CD4-positive, alpha-beta T cell treated with Interleukin-12 subunit alpha and Interleukin-12 subunit beta, for 1 hour (primary cell): ENCODE measurements at places on chromosomes 16 and 17.
A peak's percentile ranks its signal among the peaks of the same experiment; 100 is the strongest.

- DNase-seq: peak; percentile 15
Measured at GRCh38 chr16:88940862-88941817, 35.9 kb downstream of the CBFA2T3 start.

- DNase-seq: no peak
Measured at GRCh38 chr16:17362946-17363345, 107.8 kb downstream of the XYLT1 start.

GRCh38 chr17:47913050-47913449, 17.0 kb downstream of the SP2 start:
- no peak for DNase-seq

- DNase-seq: no peak
Measured at GRCh38 chr17:50347894-50348291, 2.0 kb downstream of the XYLT2 start.

GRCh38 chr16:86363836-86364618, 146.3 kb upstream of the FOXF1 start:
- no peak for DNase-seq

DNA sequence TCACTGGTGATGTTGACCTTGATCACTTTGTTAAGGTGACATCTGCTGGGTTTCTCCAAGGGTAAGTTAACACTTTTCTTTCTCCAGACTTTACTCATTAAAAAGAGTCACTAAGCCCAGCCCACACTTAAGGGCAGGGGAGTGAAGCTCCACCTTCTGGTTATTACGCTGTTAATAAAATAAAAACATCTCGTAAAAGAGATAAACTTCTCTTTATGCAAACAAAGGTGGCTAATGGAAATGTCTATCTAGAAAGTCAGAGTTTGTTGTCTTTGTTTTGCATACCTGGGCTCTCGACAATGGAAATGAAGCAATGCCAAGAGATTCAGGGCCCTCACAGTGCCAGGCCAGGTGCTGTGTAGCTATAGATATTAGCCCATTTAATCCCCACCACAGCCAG, 134.4 kb downstream of the ZFHX3 start:
- no peak for DNase-seq

GRCh38 chr16:86015606-86016005, 116.6 kb downstream of the IRF8 start:
- DNase-seq: no peak

GRCh38 chr17:45110676-45111611, 21.4 kb downstream of the PLCD3 start:
- no peak for DNase-seq

DNA sequence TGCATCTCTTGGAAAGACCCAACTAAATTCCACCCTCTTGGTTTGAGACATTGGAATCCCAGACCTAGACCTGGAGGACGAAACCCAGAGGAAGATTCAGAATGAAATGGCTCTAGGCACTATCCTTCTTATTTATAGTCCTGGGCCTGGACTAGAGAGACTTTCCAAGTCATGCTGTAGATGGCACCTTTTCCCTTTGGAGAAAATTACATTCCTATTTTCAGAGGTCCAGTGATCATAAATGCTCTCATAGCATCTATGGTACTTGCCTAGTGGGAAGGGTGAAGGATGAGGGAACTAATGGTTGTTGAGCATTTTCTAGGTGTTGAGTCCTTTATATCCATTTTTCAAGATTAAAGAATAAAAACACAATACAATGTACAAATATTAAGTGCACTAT, 37.1 kb downstream of the SPACA3 start:
- DNase-seq: no peak

DNA sequence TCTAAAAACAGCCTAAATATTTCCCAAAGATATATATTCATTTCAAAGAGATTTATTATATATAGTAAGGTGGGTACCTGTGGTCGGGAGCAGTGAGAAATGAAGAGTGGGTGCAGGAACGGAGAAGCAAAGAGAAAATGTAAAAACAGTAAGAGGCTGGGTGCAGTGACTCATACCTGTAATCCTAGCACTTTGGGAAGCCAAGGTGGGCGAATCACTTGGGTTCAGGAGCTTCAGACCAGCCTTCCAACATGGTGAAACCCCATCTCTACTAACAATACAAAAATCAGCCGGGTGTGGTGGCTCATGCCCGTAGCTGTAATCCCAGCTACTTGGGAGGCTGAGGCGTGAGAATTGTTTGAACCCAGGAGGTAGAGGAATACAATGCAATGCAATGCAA, 257.1 kb downstream of the BCAS3 start:
- DNase-seq: no peak

GRCh38 chr17:36722903-36723263, 121.5 kb downstream of the MRM1 start:
- DNase-seq: no peak

DNA sequence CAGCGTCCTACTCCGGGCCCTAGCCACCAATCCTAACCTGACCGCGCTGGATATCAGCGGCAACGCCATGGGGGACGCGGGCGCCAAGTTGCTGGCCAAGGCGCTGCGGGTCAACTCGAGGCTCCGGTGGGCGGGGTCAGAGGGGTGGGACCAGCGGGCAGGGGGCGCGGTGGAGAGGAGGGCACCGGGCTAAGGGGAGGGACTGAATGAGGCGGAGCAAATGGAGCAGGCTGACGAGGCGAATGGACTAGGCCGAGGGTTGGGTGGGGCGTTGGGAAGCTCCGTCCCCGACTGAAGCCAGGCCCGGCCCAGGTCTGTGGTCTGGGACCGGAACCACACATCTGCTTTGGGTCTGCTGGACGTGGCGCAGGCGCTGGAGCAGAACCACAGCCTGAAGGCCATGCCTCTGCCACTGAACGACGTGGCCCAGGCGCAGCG, 4.6 kb downstream of the CARMIL2 start:
- no peak for DNase-seq

DNA sequence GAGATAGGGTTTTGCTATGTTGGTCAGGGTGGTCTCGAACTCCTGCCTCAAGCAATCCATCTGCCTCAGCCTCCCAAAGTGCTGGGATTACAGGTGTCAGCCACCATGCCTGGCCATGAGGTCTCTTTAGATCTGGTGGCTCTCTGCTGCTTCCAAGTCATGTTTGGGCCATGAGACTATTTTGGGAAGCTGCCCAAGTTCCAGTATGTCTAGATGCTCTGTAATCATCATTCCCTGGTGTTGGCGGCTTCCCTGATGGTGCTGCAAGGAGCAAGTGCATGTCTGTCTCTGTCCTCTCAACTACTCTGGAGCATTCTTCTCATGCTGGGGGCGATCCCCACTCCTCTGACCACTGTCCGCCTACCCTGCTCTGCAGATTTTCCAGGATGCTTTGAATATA, 6.4 kb upstream of the ODF4 start:
- no peak for DNase-seq

GRCh38 chr16:22661161-22661647, 150.5 kb downstream of the NPIPB5 start:
- DNase-seq: no peak

DNA sequence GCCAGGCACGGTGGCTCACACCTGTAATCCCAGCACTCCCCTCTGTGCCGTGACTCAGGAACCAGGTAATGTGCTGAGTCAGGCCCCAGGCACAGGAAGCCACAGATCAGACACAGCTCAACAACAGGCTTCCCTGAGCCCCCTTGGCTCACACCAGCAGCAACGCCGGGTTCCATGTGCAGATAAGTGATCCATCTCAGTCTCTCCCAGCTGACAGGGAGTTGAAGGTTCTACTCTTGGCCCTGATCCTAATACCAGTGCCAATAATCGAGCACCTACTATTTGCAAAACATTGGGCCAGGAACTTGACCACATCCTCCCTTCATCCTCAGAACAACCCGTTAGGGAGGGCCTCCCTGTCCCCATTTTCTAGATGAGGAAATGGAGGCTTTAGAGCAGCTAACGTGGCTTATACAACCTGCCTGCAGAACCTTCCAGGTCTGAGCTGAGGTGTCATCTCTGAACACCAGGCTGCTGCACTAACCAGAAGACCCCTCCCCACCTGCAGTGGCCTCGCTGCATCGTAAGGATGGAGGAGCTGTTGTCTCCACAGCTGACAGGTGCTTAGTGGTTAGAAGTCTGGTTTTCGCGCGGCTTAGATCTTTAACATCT, 64.8 kb upstream of the AMZ2 start:
- peak; percentile 81 for DNase-seq

- DNase-seq: no peak
Measured at GRCh38 chr17:43410557-43411368, 12.0 kb downstream of the ARL4D start.

DNA sequence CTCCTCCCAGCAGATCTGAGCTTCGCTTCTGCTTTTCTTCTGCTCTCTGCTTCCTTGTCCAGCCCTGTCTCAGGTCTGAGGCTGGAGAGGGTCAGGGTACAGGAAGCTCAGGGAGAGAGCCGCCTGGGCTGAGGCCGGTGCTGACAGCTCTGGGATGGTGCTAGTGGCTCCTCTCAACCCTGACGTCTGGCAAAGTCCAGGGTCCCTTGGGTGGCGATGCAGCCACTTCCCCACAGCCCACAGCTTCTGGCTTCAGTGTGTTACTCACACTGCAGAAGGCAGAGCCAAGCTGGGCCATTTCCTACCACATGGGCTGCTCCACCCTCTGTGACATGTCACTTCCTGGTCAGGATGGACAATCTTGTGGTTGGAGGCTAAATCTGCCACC, at the start of gene CD300C:
TSS of gene CD300C (minus strand) at position 273 of the 388 bp plus-strand sequence. CDS start 333 bp downstream, outside the sequence.
- peak; percentile 20 for DNase-seq

DNA sequence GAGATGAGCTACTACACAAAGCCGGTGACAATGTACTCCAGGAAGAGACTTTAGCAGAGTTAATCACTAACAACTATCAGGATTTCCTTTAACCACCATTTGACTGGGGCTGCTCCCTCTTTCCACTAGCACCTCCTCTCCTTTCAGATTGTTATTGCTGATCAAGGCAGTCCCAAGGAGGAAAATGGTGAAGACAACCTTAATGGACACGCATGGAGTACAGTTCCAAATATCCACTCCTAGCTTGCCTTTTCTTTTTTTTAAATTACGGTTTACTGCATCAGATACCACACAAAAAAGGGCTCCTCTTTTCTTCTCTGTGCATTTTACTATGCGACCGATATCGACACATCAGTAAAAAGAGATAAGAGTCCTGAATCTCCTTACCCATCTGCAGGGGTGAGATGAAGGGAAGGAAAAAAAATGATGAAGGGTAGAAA, 30.9 kb downstream of the FAM222B start:
- DNase-seq: peak; percentile 13

- DNase-seq: no peak
Measured at GRCh38 chr16:317583-317982, 34.6 kb downstream of the PDIA2 start.

DNA sequence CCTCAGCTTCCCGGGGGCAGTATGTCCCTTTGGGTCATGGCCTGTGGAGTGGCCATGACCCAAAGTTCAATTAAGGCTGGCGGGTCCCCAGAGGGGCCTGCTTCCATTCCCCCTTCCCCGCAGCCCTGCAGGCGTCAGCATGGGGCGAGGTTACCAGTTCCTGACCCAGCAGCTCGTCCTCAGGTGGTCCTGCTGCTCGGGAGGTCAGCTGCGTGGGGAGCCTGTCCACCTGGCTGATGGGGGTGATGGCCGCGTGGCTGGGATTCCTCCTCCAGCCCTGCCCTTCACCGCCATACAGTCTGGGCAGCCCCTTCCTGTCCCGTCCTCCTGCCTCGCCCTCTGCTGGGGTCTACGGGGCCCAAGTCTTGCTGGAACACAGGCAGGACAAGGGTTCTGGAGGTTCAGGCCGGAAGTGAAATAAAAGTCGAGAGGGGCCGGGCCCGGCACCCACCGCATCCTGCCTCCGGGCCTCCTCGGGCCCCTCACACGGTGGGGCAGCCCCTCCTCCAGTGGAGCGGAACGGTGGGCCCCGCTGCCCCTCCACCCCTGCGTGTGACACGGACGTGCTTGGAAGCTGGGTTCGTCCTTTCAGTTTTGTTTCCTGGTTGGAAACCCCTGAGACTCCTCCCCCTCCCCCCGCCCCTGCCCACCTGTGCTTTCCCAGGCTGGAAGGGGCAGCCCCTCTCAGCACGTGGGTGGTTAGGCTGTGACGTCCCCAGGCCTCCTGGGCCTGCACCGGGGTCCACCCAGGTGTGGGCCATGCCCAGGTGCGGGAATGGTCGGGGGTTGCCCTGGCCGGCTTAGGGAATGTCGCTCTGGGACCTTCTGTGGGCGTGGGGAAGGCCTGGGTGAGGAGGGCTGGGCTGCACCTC, 6.8 kb downstream of the UBALD2 start:
- DNase-seq: peak; percentile 80

- DNase-seq: no peak
Measured at GRCh38 chr16:1674306-1674705, 3.8 kb upstream of the JPT2 start.

- DNase-seq: no peak
Measured at GRCh38 chr17:73064084-73064938, 28.2 kb downstream of the SLC39A11 start.

GRCh38 chr16:939941-940340, 30.8 kb downstream of the LMF1 start:
- no peak for DNase-seq

DNA sequence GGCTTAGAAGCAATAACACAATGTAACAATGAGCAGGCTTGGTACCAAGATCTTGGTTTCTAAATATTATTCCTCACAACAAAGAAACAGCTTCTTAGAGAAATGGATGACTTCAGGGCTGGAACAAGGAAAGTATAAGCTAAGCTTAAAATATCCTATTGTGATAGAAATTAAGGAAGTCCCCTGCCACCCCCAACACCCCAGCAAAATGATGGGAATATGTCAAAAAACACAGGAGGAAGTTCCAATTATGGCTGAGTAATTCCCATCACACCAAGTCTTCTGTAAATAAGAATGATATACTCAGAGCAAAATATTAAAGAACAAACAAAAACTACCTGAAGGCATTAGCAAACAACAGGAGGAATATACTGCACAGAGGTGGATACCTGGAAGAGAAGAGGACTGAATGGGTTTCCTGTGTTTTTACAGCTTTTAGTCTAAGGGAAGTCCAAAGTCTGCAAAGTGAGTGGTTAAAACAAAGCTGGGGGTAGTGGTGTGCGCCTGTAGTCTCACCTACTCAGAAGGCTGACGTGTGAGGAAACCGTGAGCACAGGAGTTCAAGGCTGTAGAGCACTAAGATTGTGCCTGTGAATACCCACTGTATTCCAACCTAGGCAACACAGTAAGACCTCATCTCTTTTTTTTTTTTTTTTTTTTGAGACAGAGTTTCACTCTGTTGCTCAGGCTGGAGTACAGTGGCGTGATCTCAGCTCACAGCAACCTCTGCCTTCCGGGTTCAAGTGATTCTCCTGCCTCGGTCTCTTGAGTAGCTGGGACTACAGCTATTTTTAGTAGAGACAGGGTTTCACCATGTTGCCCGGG, 17.1 kb upstream of the ATP6V0A1 start:
- no peak for DNase-seq

DNA sequence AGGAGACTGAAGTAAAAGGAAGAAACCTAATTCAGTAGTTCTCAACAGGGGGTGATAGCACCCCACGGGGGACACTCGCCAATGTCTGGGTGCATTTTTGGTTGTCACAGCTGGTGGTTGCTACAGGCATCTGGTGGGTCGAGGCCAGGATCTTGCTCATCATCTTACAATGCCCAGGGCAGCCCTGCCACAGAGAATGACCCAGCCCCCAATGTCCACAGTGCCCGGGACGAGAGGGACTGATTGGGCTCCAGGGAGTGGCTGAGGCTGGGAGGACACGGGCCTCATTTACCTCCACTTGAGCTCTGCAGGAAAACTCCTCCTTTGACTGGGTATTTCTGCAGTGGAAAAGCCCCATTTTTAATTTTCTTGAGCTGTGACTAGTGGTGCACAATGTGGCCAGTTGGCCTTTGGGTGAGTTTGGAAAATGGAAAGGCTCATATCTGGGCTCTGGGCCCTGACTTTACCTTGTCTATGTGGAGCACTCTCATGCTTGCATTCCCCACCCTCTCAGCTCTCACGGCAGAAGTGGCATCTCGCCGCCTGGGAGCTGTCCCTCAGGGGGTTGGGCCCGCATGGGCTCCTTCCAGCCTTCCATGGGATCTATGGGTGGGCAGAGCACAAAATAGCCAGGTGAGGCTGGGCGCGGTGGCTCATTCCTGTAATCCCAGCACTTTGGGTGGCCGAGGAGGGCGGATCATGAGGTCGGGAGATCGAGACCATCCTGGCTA, 37.7 kb upstream of the IRF8 start:
- no peak for DNase-seq
